Fibroblast of the aortic adventitia (primary cell): ENCODE measurements at places on chromosomes 3 and 15.

DNA sequence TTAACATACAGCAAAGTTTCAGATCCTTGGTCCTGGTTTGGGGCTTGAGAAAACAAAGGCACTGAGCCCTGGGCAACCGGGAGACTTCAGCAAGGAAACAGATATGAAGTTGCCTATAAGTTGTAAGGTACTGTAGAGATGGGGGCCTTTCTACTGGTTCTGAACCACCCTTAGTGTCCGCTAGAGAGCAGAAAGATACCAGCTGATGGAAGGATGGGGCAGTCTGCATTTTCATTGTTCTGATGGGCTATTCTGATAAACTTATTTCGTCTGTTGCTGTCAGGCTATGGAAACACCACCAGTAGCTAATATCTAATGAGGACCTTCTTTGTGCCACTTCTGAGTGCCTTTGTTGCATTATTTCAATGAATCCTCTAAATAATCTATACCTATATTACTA is 38.7 kb downstream of the FGD5 start:
- no peak for DNase-seq

GRCh38 chr3:100089812-100090668 is 24.3 kb downstream of the FILIP1L start:
- peak; percentile 72 for DNase-seq

GRCh38 chr15:71328453-71328852 is 213.2 kb downstream of the THSD4 start:
- DNase-seq: peak; percentile 35

DNA sequence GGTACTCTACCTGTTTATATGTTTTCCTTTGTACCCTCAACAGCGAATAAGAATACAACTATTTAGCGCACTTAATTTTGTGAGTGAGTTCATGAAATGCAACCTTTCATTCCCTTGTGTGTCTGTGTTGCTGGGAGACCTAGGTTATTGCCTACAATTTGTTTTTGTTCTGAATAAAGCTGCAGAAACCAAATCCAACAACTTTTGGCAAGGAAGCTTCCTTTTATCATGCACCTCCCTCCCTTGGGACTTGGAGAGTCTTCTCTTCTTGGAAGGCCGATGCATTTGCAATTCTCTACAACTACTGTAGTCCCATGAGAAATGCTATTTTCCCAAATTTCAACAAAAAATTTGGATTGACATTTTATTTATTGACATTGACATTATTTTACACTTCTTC is 1002.4 kb upstream of the CADM2 start:
- no peak for DNase-seq

GRCh38 chr3:106317141-106318055 is 448.6 kb upstream of the CBLB start:
- DNase-seq: no peak
